ENCODE measurements at places on chromosomes 11 and 22.

DNA sequence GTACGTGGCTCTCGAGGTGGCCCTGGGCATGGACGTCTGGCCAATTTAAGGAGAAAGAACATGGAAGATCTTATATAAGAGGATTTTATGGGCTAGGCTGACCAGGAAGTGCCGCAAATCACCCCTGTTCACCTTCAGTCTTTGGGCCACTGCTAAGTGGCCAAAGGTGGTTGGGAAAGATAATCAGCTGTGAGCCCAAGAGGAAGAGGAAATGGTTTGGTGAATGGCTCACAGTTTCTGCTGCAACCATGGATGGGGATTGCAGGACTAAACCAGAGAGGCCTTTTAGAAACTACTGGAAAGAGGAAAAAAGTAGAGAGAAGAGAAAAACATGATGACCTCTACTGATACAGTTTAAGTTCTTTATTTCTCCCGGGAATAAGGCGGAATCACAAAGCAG, 96.0 kb upstream of the ARHGAP20 start:
- no peak for DNase-seq

- DNase-seq = no peak
Measured at GRCh38 chr11:69671734-69672465, 3.3 kb downstream of the LTO1 start.

- no peak for DNase-seq
Measured at GRCh38 chr11:36699271-36699670, 101.2 kb upstream of the RAG2 start.

DNA sequence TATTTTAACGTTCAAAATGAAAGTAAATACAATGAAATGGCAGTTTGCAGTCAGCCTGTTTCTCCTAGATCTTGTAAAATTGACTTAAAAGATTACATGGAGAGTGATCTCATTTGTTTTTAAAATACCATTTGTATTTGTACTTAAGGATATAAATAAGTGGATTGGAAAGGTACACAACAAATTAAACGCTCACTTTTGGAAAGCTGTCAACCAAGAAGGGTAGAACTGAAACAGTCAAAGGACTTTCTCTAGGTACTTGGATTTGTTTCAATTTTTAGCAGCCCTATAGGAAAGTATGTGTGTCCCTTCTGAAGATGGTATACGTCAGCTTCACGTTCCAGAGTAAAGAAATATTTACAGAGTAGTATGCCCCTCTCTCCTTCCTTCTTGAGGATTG, 7.3 kb downstream of the TBRG1 start:
- DNase-seq = no peak

DNA sequence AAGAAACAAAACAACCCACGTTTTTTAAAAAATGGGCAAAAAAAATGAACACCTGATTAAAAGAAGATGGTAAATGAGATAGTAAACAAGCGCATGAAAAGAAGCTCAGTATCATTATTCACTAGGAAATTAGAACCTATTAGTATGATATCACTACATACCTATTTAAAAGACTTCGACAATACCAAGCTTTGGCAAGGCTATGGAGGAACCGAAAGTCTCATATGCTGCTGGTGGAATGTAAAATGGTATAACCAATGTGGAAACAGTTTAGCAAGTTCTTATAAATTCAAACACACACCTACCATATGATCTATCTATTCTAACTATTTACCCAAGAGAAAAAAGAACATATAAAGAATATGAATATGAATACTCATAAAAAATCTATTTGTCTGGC, 143.8 kb downstream of the APOL5 start:
- no peak for DNase-seq

DNA sequence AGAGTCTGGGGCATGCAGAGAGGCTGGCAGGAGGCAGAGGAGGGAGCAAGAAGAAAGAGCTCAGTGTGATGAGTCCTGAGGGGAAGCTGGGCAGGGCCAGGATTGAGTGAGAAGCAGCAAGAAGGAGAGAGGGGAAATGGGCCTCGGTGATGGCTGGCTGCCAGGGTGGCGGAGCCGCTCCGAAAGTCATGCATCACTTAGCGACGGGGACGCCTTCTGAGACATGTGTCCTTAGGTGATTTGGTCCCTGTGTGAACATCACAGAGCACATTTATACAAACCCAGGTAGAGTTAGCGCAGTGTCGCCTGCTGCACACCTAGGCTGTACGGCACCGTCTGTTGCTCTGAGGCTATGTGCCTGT, 15.1 kb downstream of the TBC1D22A start:
- no peak for DNase-seq

DNA sequence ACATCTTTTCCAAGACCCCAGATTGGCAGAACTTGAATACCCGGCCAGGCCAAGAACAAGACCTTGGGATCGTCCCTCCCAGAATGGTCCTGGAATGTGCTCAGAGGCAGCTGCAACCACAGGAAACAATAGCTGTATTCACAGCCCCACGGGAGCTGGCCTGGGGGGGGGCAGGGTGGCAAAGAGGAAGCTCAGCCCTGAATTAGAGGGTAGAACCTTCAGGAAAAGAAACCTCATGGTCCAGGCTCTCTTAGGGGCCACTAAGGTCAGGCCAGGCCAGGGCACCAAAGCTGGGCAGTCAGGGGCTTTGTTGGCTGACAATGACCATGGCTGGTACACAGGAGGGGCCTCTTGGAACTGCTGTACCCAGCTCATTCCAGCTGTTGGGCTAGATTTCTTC, 17.3 kb downstream of the RPL27A start:
- no peak for DNase-seq

GRCh38 chr11:21353425-21353824, 684.0 kb downstream of the NELL1 start:
- no peak for DNase-seq

DNA sequence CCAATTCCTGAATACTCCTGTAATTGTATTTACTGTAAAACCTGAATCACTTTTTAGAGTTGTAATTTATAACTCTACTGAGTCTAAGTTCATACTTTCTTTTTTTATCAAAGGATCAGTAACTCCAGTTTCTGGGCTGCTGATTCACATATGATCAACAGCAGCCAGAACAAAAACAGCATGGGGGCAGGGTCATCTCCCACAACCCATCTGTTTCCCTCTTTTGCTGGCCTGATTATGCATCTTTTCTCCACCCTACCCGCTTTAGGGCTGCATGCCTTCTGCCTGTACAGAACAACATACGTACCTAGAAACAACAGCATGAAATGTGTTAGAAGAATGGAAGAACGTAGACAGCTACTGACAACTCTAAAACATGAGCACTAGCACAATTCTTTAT, 76.0 kb downstream of the MRTFA start:
- DNase-seq = no peak

DNA sequence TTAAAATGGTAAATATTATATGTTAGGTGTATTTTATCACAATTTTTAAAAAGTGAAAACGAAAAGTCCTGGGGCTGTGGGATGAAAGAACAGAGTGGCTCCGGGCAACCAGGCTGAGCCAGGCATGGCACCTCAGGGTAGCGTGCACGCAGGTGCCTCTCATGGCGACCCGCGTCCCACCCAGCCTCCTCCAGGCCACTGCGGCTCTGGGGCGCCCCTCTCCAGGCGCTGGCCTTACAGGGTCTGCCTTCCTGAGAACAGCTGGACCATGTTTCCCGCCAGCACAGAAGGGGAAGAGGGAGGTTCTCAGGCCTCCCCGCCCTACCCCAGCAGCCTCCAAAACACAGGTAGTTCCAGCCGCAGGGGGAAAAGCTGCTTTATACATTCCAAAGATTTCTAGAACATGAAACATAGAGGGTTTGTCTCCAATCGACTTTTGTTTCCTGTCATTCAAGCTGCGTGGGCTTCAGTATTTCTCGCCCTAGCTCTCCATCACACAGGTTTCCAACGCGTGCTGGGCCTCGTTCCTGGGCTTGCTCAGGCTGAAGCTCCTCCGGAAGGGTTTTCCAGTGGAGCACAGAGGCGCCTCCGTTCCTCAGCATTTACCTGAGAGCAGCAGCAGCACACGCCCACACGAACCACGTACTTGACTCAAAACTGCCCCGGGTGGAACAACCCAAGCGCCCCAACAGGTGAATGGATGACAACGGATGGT, 10.5 kb downstream of the EHD1 start:
- no peak for DNase-seq

DNA sequence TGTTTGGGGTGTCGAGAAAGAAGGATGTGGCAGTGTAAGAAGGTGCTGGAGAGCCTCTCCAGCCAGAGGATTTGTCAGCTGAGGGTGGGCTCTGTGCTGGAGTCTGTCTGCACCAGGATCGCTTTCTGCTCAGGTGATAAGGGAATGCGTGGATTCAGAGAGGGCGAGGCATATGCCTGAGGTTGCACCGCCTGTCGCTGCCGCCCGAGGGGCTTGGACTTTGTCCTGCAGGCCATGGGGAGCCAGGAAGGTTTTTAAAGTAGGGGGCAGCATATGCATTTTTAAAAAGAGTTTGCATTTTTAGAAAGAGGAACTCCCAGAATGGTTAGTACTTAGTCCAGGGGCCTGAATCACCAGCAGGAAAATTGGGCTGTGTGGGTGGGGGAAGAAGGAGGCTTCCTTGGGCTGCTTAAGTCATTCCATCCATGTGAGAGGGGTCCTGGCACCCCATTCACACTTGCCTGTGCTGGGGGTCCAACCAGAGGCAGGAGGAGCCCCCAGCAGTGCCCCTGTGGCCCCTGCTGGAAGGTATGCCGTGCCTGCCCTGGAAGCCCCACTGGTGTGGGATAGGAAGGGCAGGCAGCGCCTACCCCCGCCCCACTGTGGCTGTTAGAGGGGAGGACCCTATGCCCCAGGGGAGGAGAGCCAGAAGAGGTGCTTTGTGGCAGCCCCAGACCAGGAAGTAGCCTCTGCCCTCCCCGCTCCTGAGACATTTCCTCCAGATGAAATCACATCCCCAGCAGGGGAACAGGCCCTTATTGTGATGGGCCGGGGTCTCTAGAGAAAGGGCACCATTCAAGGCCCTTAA, 35.8 kb upstream of the MYRF start:
- no peak for DNase-seq
